ENCODE measurements at places on chromosomes 3 and 15.

DNA sequence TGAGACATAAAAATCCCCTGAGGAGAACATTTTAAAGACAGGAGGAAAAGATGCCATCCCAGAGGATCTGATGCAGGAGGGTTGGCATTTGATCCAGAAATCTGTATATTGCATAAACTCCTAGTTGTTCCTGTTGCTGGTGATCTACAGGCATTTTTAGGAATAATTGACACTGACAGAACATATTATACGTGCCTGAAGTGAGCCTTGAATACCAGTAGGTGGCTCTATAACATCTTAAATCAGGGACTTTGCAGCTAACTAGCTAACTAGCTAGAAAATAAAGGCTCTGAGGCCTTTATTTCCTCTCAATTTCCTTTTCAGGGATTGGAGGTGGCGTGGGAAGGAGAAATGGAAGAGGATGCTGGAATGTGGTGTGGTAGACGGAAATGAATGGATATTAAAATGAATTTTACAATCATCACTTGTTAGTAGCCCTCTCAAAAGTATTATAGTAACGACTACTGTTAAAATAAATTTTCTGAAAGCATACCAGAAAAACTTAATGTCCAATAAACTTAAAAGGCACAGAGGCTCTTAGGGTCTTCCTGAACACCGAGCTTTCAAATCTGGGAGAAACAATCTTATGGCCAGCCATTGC, 73.8 kb upstream of the ZBED2 start:
- DNase-seq: peak; percentile 64

DNA sequence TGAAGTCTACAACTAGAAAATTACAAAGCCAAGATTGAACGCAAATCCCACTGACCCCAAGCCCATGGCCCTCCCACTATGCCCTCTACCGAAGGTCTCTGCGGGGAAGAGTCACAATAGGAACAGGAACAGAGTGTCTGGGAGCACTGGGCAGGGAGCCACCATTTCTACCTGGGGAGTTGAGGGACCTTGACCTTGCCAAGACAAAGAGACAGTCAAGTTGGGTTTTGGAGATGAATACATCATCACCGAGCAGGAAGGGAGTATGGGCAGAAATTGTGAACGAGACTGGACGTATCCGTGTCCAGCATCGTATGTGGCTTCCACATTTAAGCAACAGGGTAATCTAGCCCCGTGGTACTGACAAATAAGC, 30.8 kb upstream of the BFSP2 start:
- no peak for DNase-seq

DNA sequence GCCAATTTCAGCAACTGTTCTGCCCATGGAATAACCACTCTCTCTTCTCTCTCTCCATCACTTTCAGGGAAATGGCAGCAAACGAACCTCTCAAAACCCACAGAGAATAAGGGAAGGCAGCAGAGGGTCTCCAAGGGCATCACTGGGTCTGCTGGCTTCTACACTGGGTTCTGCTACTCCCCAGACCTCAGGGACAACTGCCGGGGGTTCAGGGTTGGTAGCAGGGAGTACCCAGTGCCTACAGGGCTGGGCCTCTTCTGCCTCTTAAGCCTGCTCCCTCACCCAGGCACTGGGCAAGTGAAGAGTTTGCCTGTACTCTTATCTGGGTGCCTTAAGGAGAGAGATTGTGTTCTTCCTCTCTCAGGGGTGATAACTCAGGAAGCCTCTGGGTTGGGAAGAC, 2.5 kb downstream of the TCTA start:
- DNase-seq: no peak

GRCh38 chr15:74226761-74227540, 9.2 kb upstream of the CCDC33 start:
- no peak for DNase-seq

GRCh38 chr15:95016511-95017229, 785.3 kb downstream of the MCTP2 start:
- DNase-seq: no peak

DNA sequence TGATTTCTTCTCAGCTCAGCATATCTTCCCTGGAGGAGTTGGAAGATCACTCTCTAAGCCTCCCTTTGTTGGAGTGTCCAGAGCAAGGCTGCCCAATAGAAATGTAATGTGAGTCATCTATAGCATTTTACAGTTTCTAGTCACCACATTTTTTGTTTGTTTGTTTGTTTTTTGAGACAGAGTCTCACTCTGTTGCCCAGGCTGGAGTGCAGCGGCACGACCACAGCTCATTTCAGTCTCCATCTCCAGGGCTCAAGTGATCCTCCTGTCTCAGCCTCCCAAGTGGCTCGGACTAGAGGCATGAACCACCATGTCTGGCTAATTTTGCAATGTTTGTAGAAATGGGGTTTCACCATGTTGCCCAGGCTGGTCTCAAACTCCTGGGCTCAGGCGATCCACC, 21.3 kb downstream of the KLHL6 start:
- no peak for DNase-seq

- no peak for DNase-seq
Measured at GRCh38 chr3:80261082-80261481, 493.3 kb upstream of the ROBO1 start.

DNA sequence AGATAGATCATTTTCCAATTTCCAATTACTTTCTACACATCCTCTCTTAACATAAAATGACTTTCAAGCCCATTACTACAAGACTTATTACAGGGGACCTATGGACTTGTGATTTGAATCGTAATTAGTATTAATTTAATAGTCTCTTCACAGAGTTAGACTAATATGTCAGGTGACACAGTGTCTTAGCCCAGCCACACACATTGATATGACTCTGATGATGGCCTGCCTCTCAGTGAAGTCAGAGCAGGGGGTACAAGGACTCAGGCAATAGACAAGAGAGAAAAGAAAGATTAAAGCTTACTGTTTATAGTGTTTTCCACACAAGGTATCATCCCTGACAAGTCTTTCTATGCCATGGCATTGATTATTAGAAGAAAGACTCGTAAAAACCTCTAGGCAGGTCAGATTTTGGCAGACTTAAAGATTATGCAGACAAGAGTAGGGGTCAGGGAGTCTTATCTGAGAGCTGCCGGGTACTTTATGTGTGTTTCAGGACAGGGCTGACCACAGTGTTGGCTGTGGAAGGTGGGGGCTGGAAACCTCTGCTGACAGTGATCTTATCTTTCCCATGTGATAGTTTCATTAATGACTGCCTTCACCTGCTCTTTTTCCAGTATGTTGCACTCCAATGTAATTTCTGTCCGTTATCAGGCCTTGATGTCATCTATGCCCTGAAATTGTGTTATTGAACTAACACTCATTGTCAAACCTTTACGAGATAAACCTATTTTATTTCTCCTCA, 50.1 kb downstream of the B3GALNT1 start:
- DNase-seq: no peak

DNA sequence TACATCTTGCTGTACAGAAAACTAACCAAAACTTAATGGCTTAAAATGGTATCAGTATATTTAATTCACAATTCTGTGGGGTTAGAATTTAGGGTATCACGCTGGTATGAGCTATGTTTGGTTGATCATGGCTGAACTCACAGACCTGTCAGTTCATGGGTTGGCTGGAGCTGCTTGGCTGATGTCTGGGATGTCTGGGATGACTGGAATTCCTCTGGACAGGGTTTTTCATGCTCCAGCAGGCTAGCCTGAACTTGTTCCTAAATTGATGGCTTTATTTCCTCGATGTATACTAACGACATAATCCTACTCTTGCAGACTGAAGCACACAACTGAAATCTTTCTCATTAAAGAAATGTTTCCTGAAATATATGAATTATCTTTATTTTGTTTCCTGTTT, 338.9 kb upstream of the GBE1 start:
- DNase-seq: no peak

DNA sequence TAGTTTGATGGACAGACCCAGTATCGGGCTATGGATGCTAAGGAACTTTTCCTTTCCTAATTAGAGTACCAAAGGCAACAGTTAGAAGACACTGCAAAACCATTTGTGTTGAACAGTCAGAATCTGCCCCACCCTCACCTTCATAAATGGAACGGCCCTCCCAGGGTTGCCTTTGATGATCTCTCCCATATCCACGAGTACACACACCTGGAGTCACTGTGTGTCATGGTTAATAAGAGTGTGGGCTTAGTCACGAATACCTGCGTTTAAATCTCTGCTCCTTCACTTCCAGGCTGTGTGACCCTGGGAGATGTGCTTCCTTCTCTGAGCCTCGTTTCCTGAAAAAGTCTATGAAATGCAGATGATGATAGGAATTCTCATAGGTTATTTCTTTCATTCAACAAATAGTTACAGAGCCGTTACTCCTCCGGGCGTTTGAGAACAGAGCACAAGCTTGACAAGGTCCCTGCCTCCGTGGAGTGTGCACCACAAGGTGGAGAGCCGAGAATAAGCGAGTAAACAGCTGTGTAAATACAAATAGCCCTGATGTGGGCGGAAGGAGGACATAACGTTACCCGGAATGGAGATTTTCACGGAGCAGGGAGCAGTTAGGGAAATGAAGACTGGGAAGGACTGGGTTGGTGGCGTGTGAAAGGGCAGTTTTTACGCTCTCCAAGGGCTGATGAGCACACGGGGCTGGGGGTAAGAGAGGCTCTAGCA, 6.7 kb downstream of the SLC51A start:
- DNase-seq: no peak

DNA sequence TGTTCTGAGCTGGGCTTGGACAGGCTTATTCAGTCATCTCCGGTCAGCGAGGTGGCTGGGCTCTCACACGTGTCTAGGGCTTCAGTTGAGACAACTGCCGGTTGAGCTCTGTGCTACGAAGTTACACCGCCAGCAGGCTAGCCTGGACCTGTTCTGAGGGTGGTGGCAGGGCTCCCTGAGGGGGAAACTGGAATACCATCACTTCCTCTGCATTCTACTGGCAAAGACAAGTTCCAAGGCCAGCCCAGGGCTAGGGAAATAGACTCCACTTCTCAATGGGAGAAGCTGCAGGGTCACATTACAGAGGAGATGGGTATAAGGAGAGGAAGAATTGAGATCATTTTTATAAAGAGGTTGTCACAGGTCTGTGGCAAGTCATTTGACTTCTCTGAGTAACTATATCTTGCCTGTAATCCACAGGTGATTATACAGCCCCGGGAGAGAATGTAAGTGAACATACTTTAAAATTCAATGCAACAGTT, 106.8 kb upstream of the IL12A start:
- DNase-seq: no peak

GRCh38 chr15:71603379-71603778, 207.0 kb upstream of the NR2E3 start:
- no peak for DNase-seq

GRCh38 chr15:87680208-87680607, 576.3 kb downstream of the NTRK3 start:
- DNase-seq: no peak

DNA sequence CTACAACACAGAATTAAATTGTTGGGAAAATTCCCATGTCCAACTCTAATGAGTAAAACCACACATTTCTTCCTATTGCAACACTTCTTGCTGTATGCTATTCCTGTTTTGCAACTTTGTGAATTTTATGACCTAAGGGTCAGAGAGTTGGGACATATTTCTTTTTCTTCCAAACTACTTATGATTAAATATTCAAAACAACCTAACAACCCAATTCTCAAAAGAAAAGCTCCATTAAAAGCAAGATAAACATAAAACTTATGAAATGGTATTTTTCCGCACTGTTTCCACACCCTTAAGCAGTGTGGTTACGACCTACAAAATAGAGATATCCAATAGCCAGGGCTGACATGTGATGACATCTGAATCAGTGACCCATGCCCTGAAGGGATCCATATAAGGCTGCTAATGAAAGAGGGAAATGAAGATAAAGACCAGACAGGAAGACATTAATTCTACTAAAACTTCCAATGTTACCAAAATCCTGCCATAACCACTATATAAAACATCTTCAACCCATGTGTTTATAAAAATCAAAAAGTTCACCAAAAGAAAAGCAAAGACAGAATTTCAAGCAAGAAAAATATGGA, 45.6 kb downstream of the DMXL2 start:
- DNase-seq: peak; percentile 89

DNA sequence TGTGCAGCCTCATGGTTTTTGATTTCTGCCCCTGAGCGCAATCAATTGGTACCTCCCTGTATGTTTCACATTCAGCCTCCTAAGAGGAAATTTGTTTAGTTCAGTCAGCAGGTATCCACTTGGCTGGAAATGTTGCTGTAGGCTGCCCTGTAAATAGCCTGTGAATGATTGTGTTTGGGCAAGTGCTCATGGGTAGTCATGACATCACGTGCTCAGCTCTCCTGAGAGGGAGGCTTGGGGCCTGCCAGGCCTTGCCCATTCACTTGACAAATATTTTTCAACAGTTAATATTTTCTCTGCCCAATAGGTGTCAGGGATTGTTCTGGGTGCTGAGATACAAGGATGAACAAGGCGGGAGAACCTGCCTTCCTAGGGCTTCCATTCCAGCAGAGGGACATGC, 13.3 kb downstream of the HRH1 start:
- no peak for DNase-seq

- no peak for DNase-seq
Measured at GRCh38 chr3:134317106-134317947, 56.9 kb downstream of the AMOTL2 start.
